Left ventricle myocardium inferior (tissue), 1 donor: ENCODE measurements at places on chromosomes 5 and 9. TPM values are rescaled to one million over a fixed set of nuclear protein-coding genes. Genes with fewer than 3 reads are reported as not detected.
A peak's percentile ranks its signal among the peaks of the same experiment; 100 is the strongest.

DPYSL3 gene
- 20.7 TPM for total RNA-seq

PCDHB14 gene
- 1.9 TPM for total RNA-seq

PDLIM4 gene
- total RNA-seq = 4.8 TPM

- no peak overlapping the region for H3K4me3 ChIP-seq
- no peaks in the 10 kb centered on the region for H3K36me3 ChIP-seq
- H3K4me1 ChIP-seq = no peaks in the 10 kb centered on the region
- H3K27ac ChIP-seq = no peak overlapping the region
- peaks cover 7% of the 10 kb centered on the region for H3K27me3 ChIP-seq
Observed at GRCh38 chr9:130343445-130343918, 77.9 kb downstream of the HMCN2 start.

- H3K27me3 ChIP-seq = peaks cover 45% of the 10 kb centered on the region
- peaks cover 25% of the 10 kb centered on the region for H3K4me1 ChIP-seq
- H3K36me3 ChIP-seq = no peaks in the 10 kb centered on the region
- H3K4me3 ChIP-seq = peak overlapping the region; percentile 71
Observed at GRCh38 chr9:77649109-77649812, 1.1 kb upstream of the GNA14 start.

NUTM2G gene
- not detected for total RNA-seq

- H3K4me1 ChIP-seq = peaks cover 6% of the 10 kb centered on the region
- no peak overlapping the region for H3K27ac ChIP-seq
Observed at GRCh38 chr5:83654427-83654994, 66.1 kb downstream of the HAPLN1 start.

DNA sequence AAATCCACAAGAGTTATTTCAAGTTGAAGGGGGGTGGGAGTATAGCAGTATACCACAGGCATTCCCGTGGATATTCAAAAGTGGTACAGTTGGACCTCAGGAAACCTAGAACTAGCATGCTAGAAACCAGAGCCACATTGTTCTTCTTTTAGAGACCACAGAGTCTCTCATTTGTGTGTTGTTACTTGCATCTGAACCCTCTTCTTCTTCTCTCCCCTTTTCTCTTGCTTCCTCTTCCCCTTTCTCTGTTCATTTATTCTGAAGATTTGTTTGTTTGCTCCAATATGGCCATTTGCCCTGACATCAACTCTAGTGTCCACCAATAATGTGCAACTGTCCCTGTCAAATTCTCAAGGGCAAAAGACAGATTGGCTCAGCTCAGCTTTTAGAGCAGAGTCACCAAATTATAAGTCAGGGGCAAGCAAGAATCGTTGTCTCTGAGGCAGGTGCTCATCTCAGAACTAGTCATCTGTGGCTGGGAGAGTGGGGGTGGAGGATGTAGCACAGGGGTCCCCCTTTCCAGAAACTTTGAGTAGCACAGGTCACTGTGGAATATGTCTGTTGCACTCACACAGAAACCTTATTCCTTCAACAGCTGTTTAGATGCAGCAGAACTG is 321.1 kb downstream of the ARRDC3 start:
- H3K36me3 ChIP-seq = no peaks in the 10 kb centered on the region
- no peak overlapping the region for H3K4me3 ChIP-seq
- H3K27me3 ChIP-seq = no peaks in the 10 kb centered on the region
- no peak overlapping the region for H3K27ac ChIP-seq
- H3K4me1 ChIP-seq = peaks cover 16% of the 10 kb centered on the region

DNA sequence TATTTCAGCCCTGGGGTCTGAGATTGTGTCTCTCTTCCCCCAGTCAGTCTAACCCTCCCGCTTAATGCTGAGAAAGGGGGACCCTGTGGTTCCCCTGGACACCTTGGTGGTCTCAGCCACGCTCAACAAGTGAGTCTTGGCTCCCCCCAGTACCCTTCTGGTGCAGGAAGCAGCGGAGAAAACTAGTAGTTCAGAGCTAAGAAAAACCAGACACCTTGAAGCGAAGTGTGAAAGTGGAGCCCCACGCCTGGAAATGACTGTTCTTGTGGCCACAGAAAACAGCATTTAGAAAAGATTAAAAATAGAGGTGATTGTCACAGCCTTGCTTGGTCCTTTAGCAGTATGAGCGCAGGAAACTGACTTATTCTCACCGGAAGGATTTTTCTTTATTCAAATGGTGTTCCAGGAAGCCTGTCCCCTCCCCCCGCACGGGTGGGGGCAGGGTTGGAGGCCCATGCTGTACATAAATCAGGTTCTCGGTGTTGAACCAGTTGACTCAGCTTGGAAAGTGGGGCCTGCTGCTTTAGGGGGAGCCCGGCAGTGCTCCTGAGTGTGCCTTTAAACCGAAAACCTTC is 8.1 kb downstream of the ARPC5L start:
- peak overlapping the region; percentile 96 for H3K27ac ChIP-seq
- peaks cover 73% of the 10 kb centered on the region for H3K4me1 ChIP-seq
- no peak for DNase-seq
- peak overlapping the region; percentile 98 for H3K4me3 ChIP-seq
- no peaks in the 10 kb centered on the region for H3K27me3 ChIP-seq

- H3K4me1 ChIP-seq = peaks cover 3% of the 10 kb centered on the region
- DNase-seq = no peak
- no peaks in the 10 kb centered on the region for H3K27me3 ChIP-seq
- H3K36me3 ChIP-seq = peaks cover 63% of the 10 kb centered on the region
Observed at GRCh38 chr9:129828051-129828450, 4.1 kb upstream of the TOR1A start.

- no peak overlapping the region for H3K4me3 ChIP-seq
- H3K36me3 ChIP-seq = no peaks in the 10 kb centered on the region
- H3K27ac ChIP-seq = peak overlapping the region; percentile 81
- peaks cover 65% of the 10 kb centered on the region for H3K4me1 ChIP-seq
Observed at GRCh38 chr5:74382987-74383593, 257.4 kb downstream of the ENC1 start.

GRCh38 chr5:174359071-174359470 is 313.6 kb downstream of the NSG2 start:
- no peak overlapping the region for H3K4me3 ChIP-seq
